Neural crest cell (in vitro differentiated cells): ENCODE measurements at places on chromosomes 7 and 10.

DNA sequence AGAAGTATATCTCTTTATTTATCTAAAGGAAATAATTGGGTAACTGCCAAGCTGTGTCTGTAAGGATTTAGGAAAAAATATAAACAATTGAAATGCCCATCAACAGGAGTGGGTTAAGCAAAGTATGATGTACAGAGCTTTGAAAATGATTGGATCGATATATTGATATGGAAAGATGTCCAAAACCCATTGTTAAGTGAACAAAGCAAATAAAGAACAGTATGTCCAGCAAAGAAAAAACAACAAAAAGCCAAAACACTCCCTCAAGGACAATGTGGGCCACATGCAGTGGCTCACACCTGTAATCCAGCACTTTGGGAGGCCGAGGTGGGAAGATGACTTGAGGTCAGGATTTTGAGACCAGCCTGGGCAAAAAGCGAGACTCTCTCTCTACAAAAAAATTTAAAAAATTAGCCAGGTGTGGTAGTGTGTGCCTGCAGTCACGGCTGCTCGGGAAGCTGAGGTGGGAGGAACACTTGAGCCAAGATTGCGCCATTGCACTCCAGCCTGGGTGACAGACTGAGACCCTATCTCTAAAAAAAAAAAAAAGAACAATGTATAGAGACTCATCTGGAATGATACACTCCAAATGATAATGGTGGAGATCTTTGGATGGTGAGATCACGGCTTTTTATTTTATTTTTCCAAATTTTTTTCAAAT lies 37.9 kb downstream of the XRCC2 start:
- DNase-seq = no peak

- DNase-seq = no peak
Measured at GRCh38 chr7:141359740-141360415, 191.3 kb upstream of the AGK start.

DNA sequence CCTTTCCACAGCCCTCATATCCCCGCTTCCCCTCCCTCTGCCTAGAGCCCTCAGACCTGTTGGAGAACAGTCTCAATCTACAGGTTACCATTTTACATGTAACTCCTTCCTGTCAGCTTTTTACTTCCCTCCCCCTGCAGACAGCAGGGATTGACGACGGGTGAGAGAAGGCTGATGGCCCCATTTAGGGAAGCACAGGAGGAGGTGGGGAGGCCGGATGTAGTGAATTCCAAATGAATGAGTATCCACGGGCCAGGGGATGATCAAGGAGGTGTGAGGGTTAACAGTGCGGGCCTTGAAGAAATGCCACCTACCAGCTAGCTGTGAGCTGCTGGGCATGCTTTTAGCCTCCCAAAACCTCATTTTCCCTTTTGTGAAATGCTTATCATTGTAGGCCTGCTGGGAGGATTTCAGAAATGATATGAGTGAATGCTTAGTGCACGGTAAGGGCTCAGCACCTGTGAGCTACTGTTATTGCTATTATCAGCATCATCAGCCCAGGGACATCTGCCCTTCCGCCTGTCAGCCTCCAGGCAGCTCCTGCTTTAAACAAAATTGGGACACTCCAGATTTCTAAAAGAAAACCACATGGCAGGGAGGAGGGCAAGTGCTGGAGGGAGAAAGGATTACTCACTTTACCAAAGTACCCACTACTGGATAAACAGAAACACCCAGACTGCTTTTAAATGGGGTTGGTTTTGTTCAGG lies 6.5 kb upstream of the NANOS1 start:
- DNase-seq = no peak

- DNase-seq = no peak
Measured at GRCh38 chr10:10222304-10222841, 795.3 kb upstream of the CELF2 start.

GRCh38 chr10:35641676-35642034 lies 441 bp downstream of the FZD8 start:
- DNase-seq = peak; percentile 26

DNA sequence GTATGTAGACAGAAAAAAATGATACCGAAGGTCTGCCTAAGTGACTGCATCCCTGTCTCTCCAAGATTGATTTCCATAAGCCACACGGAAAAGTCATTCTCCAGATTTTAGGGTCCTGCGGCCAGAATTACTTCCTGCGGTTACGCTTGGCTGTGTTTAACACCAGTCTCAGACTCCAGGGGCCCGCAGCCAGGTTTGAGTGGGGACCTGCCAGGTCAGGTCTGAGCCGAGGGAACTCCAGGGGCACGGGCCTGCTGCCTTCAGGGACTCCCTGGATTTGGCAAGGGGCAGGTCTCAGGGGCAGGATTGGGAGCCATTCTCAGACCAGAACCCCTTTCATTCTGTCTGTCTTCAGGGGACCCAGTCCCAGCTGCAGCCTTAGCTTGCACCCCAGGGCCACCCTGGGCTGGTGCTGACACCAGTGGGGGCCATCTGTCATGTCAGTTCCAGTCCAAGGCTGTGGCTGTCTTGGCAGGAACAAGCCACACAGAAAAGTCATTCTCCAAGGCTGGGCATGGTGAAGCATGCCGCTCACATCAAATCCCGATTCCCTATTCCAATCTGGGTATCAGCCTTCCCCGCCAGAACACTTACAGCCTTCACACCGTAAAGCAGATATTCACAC lies 39.0 kb downstream of the TMEM120A start:
- no peak for DNase-seq

GRCh38 chr7:49424109-49424508 lies 349.3 kb upstream of the VWC2 start:
- DNase-seq = no peak

- DNase-seq = no peak
Measured at GRCh38 chr10:70602665-70603448, at the start of gene PRF1. Gene PRF1, minus strand, starts transcription at chr10:70602741. Its CDS starts 1,839 bp downstream, at chr10:70600902.

DNA sequence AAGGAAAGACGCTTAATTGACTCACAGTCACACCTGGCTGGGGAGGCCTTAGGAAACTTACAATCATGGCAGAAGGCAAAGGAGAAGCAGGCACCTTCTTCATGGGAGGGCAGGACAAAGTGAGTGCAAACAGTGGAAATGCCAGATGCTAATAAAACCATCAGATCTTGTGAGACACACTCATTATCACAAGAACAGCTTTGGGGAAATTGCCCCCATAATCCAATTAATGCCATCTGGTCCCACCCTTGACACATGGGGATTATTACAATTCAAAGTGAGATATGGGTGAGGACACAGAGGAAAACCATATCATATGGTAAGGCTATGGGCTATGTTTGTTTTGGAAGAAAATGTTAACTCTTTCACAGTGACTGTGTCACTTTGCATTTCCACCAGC lies 1272.5 kb upstream of the CELF2 start:
- no peak for DNase-seq

DNA sequence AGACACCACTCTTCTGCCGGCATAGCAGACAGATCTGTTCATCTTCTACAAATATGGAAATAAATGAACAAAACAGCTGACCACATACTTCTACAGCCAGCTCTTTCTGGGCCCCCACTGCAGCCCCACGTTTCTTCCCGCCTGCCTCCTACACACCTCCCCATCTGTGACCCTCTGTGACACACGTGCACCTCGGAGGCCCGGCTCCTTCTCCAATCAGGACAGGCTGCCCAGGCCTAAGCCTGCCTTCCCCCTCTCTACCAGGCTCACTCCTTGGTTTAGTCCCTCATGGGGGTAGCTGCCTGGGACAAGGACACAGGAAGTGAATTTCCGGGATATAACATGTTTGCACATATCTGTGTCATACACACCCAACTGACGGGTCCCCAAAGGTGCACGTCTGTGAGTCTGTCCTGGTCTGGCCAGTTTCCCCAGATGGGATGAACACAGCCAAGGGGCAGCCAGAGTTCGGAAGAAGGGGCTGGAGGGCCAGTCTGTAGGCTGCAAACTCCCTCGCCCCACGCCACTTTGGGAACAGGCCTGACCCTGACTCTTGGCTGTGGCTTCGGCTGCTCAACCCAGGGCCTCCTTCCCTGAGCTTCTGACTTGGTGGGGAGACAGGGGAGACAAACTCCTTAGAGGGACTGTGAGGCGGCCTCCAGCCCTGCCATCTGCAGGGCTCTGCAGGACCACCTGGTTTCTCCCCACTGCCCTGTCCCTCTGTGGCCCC lies 30.3 kb downstream of the PITRM1 start:
- no peak for DNase-seq

DNA sequence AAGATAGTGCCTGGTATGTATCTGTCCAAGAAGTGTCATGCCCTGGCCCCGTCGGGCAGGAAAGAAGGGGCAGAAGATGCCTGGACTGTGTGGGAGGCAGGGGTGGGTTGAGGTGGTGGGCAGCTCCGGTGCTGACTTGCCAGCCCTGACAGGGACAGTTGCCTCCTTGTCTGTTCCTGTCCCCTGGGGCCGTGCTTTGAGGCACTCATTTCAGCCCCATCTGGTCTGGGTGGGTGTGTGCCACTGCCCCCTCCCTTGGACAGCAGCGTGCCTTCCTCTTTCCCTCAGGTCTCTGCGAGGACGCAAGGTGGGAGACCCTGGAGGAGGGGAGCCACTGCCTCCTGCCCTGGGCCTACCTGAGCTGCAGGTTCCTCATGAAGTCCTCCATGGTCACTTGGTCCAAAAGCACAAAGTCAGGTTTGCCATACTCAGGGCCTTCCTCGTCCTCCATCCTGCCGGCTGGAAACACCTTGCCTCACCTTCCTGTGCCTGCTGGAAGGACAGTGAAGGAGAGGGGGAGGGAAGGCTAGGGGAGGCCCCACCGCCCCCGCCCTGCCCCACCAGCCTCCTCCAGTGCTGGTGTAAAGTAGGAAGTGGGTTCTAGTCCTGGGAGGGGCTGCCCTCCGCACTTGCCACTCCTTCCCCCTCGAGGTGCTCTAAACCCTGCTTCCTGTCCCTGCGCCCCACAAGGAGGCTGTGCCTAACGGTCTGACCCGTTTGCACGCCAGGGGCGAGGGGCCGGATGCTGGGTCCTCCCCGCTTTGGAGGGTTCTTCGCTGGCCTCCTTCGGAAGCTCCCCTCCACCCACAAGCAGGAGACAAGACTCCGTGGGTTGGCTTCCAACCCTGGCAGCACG lies at the start of gene MYO1G:
MYO1G (minus strand) TSS at position 505 of the 856 bp plus-strand sequence; CDS start at position 451, 54 bp downstream.
- no peak for DNase-seq

DNA sequence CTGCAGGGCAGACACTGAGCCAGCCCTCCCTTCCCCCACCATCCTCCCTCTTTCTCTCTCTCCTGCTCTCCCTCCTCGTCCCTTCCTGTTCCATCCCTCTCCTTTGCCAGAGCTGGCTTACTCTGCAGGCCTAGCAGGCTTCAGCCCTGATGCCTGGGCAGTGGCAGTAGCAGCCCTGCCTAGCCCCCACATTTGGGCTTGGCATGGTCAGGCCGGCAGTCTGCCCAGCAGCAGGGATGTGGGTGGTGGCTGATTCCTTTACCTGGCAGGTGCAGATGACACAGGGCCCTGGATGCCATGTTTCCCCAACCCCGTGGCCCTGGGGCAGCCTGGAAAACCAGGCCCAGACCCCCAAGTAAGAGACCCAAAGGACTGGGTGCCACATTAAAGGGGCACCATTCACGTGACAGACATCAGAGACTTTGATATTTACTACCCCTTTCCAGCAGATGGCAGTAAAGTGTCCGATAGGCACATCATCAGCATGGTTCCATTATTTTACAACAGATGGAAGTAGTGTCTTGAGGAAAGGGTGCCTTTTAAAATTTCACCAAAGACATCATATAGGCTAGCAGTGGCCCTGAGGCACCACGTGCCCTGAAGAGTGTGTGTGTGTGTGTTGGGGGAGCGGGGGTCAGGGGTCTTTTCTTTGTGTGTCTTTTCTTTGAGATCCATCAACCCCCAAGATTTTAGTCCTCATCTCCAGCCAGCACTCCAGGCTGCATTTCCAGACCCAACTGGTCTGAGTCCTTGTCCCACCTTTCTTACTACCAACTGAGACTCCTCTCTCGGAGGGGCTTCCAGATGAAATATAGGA lies 5.9 kb downstream of the KCP start:
- no peak for DNase-seq

GRCh38 chr7:12518920-12519681 lies 51.4 kb upstream of the SCIN start:
- peak; percentile 22 for DNase-seq

DNA sequence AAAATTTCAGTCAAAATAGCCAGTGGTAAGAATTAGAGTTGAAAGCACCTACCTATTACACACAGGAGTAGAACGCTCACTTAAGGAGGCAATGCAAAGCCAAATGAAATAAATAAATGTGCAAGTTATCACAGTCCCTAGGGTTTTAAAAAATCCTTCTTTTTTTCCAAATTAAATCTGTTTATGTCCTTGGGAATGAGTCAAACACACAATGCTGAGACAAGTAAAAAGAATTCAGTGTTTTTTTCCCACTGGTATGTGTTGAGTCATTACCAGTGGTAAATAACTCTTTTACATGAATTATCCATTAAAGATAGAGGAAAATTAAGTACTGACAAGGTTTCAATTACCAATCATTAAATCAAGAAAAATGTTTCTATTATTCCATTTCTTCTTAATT lies 438.6 kb downstream of the TNS3 start:
- no peak for DNase-seq

GRCh38 chr7:51325261-51325676 lies 8.7 kb upstream of the COBL start:
- no peak for DNase-seq

DNA sequence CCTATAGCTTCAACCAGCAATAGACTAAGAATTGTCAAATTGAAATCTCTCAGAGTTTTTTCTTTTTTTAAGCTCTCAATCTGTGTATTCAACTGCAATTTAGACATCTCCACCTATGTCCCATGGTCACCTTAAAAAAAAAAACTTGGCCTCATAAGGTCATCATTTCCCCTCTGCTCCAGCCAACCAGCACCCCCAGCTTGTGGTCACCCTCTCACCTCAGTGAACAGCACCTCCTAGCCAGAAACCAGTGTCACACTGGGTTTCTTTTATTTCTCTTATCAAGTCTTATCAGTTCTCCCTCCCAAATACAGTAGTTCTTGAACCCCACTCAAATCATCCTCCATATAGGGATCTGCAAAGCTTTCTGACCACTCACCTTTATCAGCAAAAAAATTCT lies 4.0 kb downstream of the ITGB1 start:
- no peak for DNase-seq

DNA sequence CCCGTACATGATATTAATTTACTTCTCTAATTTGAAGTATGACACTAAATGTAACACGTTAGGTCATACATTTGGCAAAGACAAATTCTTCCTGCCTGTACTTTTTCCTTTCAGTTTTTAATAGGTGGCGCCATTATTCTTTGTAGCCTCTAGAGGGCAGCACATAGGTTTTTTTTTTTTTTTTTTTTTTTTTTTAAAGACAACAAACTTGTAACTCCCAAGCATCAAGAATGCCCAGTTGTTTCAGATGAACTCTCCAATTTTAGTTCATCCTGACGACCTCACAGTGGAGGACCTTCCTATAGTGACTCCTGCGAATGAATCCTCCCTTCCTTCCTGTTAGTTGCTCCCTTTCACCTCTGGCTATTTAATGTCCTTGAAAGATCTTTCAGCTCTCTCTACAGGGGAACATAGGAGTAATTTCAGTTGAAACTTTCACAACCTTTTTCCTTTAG lies 139.3 kb upstream of the HDAC9 start:
- DNase-seq = peak; percentile 6

DNA sequence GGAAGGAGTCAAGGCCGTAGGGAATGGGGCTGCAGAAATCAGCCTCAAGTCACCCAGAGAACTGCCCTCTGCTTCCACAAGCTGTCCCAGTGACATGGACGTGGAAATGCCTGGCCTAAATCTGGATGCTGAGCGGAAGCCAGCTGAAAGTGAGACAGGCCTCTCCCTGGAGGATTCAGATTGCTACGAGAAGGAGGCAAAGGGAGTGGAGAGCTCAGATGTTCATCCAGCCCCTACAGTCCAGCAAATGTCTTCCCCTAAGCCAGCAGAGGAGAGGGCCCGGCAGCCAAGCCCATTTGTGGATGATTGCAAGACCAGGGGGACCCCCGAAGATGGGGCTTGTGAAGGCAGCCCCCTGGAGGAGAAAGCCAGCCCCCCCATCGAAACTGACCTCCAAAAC lies 50.2 kb upstream of the PDCD4 start:
- DNase-seq = no peak

- DNase-seq = no peak
Measured at GRCh38 chr7:47489624-47490023, 92.3 kb downstream of the TNS3 start.
